CD8-positive, alpha-beta T cell (primary cell): ENCODE measurements at places on chromosomes 4 and X. TPM values are rescaled to one million over a fixed set of nuclear protein-coding genes. Genes with fewer than 3 reads are reported as not detected.

IDUA gene
- 62.0 TPM for total RNA-seq

PRDM8 gene
- total RNA-seq, result 6.0 TPM

LYAR gene
- total RNA-seq, result 59.0 TPM

GABRG1 gene
- not detected for total RNA-seq

PAGE5 gene
- not detected for total RNA-seq

RTL9 gene
- total RNA-seq, result not detected

REPS2 gene
- total RNA-seq, result not detected

TRIM75 gene
- total RNA-seq, result not detected

GPR82 gene
- total RNA-seq, result not detected

SPANXD gene
- not detected for total RNA-seq

ENOPH1 gene
- 21.8 TPM for total RNA-seq

MAGEA2 gene
- total RNA-seq, result not detected

UGT2A2 gene
- not detected for total RNA-seq

TFDP3 gene
- not detected for total RNA-seq

EDA gene
- 2.4 TPM for total RNA-seq

F8A3 gene
- total RNA-seq, result 4.4 TPM

ZNF185 gene
- total RNA-seq, result 0.95 TPM

FAM9C gene
- total RNA-seq, result not detected

FHDC1 gene
- total RNA-seq, result 0.08 TPM

FAM149A gene
- 0.79 TPM for total RNA-seq

TBX22 gene
- total RNA-seq, result not detected

OR13H1 gene
- total RNA-seq, result not detected
